ENCODE measurements at places on chromosomes 1 and 21.

- DNase-seq, result no peak
Observed at GRCh38 chr1:156866249-156866909, 5.7 kb downstream of the NTRK1 start.

GRCh38 chr1:19528438-19528837, 43.1 kb upstream of the CAPZB start:
- DNase-seq, result no peak

GRCh38 chr1:184791550-184791900, 36.9 kb upstream of the EDEM3 start:
- DNase-seq, result no peak

DNA sequence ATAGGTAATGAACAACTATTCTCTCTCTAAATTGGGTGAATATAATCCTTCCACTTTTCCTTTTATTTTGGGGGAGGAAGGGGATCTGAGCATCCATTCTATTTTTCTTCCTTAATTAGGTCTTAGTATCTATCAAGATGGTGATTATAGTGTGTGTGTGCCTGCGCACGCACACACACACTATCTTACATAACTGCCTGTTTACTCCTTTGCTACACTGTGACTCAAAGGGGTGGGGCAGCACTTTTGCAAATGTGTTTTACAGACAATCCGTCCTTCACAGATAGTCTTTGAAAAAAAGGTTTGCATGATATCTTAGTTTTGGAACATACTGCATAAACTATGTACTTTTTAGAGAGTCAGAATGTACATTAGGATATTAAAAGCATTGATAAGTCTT, 191.5 kb downstream of the SDCCAG8 start:
- no peak for DNase-seq

DNA sequence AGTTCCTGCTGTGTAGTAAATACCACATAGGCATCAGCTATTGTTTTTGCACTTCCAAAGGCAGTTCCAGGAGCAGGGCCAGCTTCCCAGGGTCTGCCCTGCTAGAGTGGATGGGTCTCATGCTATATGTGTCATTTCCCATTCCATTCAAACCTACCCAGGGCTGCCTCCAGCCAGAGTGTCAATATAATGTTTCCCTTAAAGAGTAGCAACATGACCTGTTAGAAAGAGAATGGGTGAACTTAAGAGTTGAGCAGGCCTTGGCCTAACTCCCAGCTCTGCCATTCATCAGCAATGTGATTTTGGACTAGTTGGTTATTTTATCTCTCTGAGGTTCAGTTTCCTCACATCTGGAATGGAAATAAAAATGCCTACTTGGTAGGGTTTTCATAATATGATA, 44.9 kb downstream of the RAB3B start:
- DNase-seq, result no peak

DNA sequence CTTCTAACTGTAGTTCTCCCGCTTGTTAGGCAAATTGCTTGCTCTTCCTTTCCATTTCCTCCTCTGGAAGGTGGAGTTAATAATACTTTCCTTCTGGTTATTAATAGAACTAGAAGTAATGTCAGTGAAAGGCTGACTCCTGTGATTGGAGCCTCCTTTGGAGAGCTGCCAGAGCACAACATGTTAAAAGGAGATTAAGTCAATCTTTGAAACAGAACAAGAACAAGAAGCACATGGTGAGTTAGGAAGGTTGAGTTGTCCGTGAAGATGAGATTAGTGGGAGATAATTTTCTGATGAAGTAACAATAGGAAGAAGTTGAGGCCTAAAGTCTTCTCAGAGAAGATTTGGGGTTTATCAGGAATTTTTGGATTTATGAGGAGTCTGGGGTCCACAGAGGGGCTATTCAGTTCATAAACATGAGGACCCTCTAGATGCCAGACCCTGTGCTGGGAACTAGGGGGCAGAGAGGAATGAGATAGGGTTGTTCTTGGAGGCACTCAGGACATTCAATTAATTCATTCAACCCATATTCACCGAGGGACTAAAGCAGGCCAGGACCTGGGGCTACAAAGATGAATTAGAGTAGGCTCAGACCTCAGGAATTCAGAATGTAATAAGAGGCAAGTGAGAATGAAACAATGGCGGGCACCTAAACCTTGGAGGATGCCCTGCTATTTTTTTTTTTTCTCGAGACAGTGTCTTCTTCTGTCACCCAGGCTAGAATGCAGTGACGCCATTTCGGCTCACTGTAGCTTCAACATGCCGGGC, 40.7 kb upstream of the DHCR24 start:
- no peak for DNase-seq

GRCh38 chr21:33449616-33450015, 30.2 kb downstream of the TMEM50B start:
- no peak for DNase-seq

DNA sequence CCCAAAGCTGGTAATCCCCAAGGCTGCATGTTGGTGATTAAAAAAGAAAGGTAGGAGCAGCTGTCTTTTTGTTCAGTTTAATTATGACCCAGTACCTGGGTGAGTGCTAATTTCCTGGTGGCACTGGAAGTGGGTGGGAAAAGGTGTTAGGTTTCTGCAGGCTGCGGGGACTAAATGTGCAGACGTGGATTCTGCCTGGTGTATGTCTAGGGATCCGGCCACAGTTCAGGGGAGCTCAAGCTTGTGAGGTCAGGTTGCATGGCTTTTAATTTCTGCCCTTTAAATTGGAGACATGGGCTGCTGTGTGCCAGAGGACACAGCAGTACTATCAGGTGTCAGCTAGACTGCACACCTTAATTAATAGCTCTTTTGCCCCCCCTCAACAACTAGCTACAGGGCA, 20.3 kb upstream of the TBX19 start:
- no peak for DNase-seq

- no peak for DNase-seq
Observed at GRCh38 chr1:209023790-209024189, 559.7 kb upstream of the CAMK1G start.

GRCh38 chr1:224274970-224275626, 54.9 kb downstream of the NVL start:
- no peak for DNase-seq

- no peak for DNase-seq
Observed at GRCh38 chr1:156498432-156499193, 2.0 kb downstream of the MEF2D start.

DNA sequence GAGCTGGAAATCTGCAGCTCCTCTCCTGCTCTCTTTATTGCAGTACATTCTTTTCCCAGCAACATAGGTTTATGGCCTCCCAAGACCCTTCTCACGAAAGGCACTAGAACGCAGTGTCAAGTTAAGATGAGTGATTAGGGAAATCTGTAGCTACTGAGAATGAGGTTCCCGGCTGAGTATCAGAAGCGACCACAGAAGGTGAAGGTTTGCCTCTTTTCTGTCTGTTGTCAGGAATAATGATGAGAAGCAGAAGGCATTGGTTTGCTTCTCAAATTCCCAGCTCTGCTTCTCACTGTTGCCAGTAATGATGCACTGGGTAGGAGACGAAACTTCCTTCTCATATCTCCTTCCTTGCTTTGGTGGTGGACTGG, 128.4 kb downstream of the NTMT2 start:
- no peak for DNase-seq

DNA sequence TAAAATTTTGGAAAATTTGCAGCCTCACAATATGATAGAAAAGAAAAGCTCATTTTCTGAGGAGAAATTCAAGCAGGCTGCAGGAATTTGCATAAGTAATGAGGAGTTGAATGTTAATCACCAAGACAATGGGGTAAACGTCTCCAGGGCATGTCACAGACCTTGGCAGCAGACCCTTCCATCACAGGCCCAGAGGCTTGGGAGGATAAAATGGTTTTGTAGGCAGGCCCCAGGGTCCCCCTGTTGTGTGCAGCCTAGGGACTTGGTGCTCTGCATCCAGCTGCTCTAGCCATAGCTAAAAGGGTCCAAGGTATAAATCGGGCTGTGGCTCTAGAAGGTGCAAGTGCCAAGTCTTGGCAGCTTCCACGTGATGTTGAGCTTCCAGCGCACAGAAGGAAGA, 112.2 kb upstream of the FMN2 start:
- DNase-seq, result no peak

DNA sequence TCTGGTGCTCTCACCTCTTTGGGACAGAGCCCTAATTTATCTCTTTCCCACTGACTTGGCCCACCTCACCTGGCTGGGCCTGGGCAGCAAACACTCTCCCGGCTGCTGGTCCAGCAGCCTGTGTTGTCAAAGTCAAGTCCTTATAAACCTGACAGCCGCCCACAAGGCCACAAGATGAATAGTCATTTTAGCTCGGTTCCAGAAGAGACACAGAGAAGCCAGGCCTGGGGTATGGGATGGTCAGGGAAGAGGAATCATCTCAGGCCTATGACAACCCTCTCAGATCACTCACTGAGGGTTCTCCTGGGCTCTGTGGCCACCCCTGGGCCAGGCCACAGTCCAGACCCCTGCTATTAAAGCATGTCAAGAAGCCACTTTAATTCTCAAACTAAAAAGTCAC, 158.5 kb downstream of the FOXD2 start:
- DNase-seq, result no peak

GRCh38 chr21:36964827-36965719, 1.4 kb downstream of the HLCS start:
- no peak for DNase-seq

DNA sequence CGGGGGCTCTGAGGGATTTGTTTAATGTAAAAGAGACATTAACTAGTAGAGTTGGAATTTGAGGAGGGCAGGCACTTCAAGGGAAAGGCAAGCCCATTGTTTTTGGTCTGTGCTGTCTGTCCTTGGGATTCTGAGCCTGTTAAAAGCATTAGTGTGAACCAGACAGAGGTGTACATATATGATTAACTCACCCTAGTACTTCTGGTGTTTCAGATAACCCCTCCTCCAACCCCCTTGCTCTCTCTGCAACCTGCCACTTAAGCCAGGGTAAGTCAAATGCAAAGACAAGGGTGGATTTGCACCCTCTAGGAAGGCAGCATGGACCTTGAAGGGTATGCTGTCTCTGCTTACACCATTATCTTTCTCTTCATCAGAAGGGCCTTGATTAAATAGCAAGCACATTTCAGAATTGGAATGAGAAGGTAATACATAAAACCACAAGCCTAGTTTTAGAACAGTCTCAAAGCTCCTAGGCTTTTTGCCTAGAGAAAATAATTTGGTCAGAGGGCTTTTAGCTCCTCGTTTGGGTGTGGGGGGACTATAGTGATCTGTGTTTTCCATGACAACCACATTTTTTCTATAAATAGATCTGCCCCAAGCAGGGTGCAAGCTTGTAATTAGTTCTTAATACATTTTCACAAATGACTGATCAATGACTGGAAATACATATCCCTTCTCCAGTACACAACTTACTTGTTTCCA, 120.7 kb upstream of the SGIP1 start:
- DNase-seq, result no peak

GRCh38 chr1:168963601-168964000, 142.9 kb upstream of the ATP1B1 start:
- DNase-seq, result no peak

DNA sequence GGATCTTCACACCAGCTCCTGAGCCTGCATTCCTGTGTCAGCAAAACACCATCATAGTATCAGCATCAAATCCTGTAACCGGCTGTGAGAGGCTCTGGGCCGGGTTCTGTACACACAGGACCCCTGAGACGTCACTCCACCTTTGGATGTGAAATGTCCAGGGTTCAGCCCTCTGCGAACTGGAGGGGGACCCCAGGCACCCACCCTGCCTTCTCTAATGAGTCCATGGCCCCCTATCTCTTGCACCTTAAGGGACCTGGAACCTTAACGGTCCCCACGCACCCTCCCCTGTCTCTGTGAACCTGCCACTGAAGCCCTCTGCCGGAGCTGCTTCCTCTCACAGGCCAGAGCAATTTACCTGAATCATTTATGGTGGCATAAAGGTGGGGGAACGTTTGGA, 257.8 kb downstream of the NPHP4 start:
- no peak for DNase-seq

DNA sequence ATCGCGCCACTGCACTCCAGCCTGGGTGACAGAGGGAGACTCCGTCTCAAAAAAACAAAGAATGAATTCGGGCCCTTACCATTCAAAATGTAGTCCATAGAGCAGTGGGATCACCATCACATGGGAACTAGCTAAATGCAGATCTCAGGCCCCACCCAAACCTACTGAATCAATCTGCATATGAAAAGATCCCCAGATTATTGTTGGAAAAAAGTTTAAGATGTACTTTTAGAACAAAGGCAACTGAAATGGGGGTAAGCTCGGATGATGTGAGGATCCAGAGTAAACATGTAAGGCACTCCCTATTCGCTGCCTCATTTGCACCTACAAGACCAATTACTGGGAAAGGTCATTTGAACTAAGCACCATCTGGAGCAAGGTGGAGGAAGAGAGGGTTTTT, 803 bp upstream of the FLAD1 start:
- no peak for DNase-seq

DNA sequence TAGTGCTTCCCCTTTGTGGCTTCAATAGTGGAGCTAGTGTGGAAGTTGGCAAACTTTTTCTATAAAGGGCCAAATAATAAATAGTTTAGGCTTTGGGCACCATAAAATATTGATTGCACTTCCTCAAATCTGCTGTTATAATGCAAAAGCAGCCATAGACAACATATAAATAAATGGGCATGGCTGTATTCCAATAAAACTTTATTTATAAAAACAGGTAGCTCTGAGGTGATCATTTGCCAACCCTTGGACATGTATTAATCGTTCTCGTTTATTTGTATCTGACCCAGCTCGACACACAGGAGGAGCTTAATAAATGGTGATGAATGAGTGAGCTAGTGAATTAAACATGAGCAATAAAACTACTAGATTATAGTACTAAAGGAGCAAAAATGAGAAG, 13.3 kb downstream of the KAZN start:
- DNase-seq, result no peak

All from T1000 (cell line).